ENCODE measurements at places on chromosomes 7 and 10.

- no peak for DNase-seq
Observed at GRCh38 chr7:103446049-103446520, at the start of gene SLC26A5. SLC26A5 (minus strand) TSS chr7:103446207; CDS start chr7:103421514, 24,693 bp downstream.

DNA sequence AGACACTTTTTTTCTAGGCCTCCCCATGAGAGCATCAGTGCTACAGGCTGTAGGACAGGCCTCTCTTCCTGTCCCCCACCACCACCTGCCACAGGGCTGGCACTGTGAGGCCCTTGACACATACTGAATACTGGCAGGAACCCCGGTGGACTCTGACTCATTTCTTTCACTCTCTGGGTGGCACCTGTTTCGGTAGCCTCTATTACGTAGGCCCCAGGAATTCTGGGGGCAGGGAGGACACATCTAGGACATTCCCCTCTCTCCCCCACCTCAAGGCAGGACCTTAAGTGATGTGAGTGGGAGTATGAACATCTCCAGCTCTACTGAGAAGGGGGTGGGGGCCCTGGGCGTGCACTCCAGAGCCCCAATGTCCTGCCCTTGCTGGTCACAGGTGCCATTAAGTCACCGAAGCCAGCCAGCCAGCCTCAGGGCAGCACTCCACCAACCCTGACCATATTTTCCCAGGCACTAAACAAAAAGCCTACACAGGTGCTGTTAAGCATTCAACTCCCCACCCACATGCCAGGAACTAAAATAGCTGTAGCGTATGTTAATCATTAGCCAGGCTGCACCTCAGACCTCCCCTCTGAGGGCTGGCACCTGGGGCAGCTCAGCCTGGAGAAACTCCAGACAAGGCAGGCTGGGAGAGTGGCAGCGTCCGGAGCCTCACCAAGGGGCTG is 8.9 kb downstream of the ANXA11 start:
- peak; percentile 80 for DNase-seq

GRCh38 chr10:58179238-58179637 is 88.5 kb downstream of the IPMK start:
- no peak for DNase-seq

GRCh38 chr10:127470911-127471310 is 78.2 kb upstream of the NPS start:
- no peak for DNase-seq

DNA sequence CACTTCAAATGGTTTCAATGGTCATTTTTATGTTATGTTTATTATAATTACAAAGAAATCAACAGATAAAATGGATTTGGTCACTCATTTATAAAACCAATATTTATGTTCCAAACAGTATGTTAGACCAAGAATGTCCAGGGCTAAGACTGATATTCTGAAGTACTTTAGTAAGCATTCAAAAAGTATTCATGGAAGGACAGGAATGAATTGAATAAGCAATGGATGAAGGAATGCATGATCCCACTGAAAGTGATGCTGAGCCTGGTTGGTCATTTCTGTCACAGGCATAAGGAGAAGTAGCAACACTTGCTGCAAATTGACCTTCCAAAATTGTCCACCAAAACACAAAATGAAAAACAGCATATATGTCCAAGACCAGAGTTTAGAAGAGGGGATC is 189.0 kb upstream of the CELF2 start:
- no peak for DNase-seq

- no peak for DNase-seq
Observed at GRCh38 chr10:2476812-2477553, 590.4 kb upstream of the PFKP start.

DNA sequence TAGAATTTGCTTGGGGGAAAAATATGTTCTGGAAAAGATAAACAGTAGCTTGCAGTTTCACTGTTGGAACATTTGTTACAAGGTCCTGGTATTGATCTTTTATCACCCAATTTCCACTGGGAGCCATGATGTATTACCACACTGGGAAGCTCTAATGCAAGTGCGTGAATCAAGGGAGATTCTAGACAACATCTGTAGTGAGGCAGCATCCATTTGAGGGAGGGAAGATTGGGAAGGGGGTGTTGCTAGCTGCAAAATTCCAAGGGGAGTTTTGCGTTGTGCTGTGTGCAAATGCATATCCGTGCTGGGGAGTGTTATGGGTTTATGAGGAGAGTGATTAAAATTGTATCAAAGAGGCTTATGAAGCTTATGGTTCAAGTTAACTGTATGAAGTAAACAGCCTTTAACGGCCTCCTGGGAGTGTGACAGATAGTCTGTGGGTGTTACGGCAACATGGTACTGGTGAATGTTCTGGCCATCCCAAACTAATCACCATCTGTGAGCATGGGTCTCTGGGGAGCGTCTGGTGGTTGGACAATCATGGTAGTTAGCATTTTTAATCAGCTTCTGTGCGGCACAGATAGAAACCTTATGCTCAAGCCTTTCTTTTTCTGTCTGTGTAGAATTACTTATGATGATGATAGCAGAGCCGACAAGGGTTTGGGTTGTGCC is 601.9 kb upstream of the GALNT17 start:
- DNase-seq = no peak

- DNase-seq = no peak
Observed at GRCh38 chr10:10605551-10606081, 412.1 kb upstream of the CELF2 start.

DNA sequence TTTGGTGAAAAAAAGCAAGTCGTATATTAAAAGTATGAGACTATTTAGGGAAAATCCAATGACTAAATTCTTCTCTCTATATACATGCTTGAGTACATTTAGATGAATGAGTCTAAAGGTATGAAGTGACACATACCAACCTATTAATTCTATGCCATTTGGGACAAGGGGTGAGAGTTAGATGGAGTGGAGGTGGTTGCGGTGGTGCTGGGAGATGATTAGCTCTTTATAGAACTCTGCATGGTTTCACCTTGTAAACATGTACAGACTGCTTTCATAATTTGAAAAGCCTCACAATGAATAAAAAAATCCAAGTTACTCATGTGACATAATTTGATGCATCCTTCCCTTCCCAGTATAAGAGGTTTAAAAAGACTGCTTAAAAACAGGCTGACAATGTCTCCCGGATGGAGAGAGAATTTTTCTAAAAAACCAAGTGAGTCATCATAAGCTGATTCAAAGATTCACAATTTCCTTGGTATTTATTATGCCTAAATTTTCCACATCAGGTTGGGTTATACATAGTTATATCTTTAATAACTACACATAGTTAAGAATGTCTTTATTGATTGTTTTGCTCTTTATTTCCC is 572.8 kb downstream of the REEP3 start:
- DNase-seq = no peak

DNA sequence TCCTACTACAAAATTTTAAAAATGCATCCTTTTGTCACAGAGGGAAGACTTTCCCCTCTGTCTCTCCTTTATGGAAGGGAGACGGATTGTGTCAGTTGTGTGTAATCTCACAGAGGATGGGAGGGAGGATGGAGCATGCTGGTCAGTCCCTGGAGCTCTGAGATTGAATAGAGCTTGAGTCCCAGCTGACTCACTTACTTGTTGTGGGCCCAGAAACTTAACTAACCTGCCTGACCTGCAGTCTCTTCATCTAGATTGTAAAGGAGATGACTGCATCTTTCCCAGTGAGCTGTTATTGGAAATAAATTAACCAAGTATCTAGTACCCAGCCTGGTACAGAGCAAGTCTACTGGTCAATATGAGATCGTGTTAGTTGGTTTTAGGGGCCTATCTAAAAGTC is 77.9 kb upstream of the ADO start:
- DNase-seq = no peak

GRCh38 chr10:97256356-97256755 is 36.1 kb downstream of the ARHGAP19 start:
- no peak for DNase-seq
